ENCODE measurements at places on chromosomes 5 and 9.

GRCh38 chr5:176636426-176636825 lies 6.0 kb downstream of the EIF4E1B start:
- DNase-seq: no peak

DNA sequence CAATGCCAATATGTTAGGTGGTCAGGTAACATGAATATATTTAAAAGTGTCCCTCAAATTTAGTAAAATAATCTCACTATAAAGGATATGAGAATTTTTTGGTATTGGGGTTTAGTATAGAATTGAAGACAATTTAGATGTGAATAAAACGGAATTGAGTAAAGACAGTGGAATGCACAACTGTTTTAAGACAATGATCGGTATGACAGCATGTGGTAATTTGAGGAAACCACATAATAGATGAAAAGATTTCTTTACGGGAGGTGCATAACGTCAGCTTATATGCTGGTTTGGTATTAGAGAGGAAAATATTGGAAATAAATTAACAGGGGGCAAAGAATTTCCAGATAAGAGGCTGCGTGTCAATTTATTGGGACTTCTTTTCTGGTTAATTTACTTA lies 1043.2 kb downstream of the CDH18 start:
- no peak for DNase-seq

DNA sequence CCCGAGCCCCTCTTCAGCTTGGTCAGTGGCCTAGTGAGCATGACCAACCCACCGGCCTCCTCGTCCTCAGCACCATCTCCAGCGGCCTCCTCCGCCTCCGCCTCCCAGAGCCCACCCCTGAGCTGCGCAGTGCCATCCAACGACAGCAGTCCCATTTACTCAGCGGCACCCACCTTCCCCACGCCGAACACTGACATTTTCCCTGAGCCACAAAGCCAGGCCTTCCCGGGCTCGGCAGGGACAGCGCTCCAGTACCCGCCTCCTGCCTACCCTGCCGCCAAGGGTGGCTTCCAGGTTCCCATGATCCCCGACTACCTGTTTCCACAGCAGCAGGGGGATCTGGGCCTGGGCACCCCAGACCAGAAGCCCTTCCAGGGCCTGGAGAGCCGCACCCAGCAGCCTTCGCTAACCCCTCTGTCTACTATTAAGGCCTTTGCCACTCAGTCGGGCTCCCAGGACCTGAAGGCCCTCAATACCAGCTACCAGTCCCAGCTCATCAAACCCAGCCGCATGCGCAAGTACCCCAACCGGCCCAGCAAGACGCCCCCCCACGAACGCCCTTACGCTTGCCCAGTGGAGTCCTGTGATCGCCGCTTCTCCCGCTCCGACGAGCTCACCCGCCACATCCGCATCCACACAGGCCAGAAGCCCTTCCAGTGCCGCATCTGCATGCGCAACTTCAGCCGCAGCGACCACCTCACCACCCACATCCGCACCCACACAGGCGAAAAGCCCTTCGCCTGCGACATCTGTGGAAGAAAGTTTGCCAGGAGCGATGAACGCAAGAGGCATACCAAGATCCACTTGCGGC lies 1.8 kb downstream of the EGR1 start:
- DNase-seq: no peak

DNA sequence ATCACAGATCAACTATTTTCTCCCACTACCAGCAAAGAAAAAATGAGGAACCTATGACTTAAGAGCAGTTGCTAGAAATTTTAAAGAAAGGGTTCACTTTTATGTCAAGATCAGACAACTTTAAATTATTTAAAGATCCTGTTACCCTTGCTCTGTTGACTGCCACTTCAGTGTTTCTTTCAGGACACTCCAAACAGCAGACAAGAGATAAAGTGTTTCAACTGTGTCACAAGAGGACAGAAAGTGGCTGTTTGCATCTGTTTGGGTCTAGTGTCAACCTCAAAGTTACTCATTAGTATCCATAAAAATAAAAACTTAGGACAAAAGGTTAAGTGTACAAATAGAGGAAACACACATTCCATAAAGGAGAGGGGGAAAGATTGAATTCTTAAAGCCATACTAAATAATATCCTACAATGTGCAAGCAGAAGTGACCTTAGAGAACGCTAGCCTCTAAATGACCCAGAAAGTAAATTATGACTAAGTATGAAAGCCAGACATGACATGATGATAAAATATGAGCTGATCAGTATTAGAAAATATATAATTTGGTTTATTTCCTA lies 24.9 kb downstream of the HMGCS1 start:
- DNase-seq: no peak

- no peak for DNase-seq
Observed at GRCh38 chr5:39455645-39456044, 30.9 kb upstream of the DAB2 start.

DNA sequence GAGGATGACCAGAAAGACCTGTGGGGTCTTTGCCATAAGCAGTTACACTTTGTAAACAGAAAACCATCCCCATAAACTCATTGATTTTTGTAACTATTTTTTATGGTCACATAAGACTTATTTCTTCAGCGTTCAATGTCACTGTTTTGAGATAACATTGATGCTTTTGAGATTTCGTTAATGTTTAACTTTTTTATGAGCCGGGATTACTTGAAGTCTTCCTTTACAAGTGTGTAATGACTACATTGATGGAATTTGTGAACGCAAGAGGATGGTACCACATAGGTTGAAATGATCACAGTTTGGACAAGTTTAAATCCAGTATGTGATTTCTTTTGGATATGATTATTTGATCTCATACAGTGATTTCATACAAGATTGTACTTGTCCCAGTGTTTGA lies 1.8 kb downstream of the SLC12A2 start:
- no peak for DNase-seq

DNA sequence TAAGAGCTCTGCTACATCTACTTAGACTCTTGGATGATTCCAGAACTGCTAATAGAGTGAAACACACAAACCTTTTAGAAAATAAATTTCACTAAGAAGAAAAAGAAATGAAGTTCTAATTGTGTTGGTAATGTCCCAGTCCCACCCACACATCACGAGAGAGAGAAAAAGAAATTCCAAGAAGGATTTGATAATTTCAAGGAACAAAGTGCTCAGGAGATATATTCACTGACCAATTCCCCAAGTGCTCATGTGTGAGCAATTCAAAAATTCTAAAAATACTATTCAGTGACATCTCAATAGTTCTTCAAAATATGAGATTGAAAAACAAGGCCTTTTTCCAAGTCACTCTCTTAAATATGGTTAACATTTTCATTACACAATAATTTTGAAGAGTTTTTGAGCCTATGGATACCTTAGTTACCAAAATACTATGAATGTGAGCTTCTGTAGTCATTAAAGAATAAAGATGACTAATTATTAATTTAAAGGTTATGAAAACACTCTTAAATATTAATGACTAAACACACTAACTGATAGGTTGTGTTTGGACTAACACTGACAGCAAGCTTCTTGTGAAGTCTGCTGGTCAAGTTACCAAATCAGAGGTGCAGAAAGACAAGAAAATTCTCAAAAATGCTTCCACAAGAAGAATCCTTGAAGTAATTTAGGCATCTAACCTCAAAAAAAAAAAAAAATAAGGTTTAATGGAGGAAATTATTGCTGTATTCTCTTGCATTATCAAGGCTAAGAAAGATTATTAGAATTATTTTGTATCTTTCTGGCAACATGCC lies 245.3 kb downstream of the PDE4D start:
- no peak for DNase-seq

- no peak for DNase-seq
Observed at GRCh38 chr5:33283243-33283642, 157.5 kb upstream of the TARS1 start.

- DNase-seq: no peak
Observed at GRCh38 chr5:18366234-18366633, 732.0 kb downstream of the TAF11L14 start.

- DNase-seq: no peak
Observed at GRCh38 chr5:62650197-62650596, 71.6 kb downstream of the LRRC70 start.

DNA sequence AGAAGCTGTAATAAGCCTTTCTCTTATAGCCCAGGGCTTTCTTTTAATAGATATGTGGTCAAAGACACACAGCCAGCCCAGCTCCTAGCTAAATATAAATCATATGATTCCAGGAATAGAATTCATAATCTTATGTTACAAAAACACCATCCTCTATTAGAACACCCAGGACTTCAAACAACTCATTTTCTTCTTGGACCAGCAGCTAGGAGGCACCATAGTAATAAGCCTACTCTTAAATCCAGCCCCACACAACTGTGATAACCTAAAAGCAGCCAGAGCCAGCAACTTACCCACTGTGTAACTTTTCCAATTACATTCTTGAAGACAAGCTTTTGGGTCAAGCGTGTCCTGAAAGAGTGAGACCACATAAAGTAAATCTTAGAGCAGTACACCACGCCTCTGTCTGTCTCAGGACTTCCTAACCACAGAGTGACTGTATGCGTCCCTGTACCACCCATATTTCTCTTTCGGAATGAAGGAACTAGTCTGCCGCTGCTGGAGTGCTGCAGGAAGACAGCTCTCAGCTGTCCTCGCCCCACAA lies 223.8 kb downstream of the TLE1 start:
- no peak for DNase-seq

GRCh38 chr9:138023394-138024124 lies 146.0 kb downstream of the CACNA1B start:
- DNase-seq: no peak

- peak; percentile 39 for DNase-seq
Observed at GRCh38 chr9:69168709-69169217, 5.3 kb upstream of the TJP2 start.

DNA sequence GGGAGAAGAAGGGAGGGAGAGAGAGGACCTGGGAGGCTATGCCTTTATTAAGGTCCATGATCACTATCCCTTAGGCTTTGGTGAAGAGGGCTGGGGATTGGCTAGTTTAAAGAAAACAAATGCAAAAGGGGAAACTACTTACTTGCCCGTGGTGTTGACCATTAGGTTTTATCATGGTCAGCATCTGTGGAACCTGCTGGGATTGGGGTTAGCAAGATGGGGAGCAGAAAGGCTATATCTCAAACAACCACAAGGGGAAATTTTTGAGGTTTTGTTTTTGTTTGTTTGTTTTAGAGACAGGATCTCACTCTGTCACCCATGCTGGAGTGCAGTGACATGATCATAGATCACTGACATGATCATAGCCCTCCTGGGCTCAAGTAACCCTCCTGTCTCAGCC lies 9.0 kb upstream of the RAD23B start:
- DNase-seq: no peak

DNA sequence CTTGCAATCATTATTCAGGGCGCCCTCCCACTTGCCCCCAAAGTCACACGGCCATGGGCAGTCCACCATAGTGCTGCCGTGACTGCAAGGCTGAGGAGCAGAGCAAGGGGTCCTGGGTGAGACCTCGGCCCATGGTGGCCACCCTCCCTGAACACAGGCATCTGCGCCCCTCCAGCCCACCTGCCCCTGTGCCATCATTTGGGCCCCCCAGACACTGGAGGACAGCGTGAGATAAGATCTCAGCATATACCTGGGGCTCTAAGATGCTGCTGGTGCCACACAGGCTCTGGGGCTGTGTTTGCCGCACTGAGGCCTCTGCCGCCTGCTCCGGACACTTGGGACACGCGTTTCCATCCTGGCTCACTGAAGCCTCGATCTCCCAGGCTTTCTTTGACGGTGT lies 3.5 kb downstream of the TMEM250 start:
- no peak for DNase-seq

DNA sequence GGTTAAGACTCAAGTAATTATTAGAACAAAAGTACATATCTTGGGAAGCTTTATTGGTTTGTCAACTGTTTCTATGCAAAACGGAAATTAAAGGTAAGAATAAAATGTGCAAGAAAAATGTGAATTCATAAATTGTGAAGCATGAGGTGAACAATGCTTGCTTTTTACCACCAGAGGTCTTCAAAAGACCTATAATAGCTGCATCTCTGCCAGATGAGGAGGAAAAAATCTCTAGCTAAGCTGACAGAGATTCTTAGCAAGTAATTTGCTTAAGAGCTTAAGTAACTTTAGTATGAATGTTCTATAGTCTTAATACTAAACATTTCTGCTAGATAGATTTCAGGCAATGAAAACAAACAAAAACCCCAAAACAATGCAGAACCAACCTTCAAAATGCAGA lies 54.1 kb downstream of the MRPS30 start:
- DNase-seq: no peak

- no peak for DNase-seq
Observed at GRCh38 chr5:173909199-173909598, 21.1 kb downstream of the CPEB4 start.

DNA sequence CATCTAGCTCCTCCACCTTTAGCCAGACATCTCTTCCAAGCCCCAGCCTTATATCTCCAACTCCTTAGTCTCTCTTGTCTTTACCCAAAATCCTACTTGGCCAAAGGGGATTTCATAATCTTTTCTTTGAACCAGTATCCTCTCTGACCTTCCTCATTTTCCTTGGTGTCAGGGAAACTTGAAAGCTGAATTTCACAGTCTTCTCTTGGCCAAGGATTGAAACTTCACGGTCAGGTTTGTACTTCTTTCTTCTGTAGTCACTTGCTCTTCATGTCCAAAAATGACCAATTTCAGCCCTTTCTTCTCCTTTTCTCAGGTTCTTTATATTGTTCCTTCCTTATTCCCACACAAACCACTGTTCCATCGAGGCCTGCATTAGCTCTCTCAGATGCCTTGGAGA lies 473.7 kb upstream of the KLF4 start:
- no peak for DNase-seq

- no peak for DNase-seq
Observed at GRCh38 chr5:149412783-149413476, 33.8 kb upstream of the IL17B start.

- no peak for DNase-seq
Observed at GRCh38 chr9:126708178-126708577, 94.5 kb downstream of the LMX1B start.

- DNase-seq: no peak
Observed at GRCh38 chr5:91049112-91049511, 334.0 kb downstream of the ARRDC3 start.

DNA sequence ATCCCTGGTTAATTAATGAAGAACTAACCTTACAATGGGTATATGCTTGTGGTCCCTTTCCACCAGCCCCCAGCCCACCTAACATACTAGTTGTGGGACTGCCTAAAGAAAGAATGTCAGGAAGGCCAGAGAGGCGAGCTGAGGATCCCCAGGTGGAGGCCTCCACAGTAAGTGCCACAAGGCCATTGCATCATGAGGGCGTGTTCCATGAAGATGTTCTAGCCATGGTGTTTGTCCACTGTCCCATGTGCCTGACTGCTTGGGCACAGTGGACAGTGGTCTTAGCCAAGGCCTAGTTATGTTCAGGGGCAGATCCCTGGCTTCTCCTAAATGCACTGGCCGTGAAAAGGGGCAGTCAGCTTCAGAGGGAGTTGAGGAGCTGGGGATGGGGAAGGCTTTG lies 21.1 kb downstream of the ZFP62 start:
- DNase-seq: no peak

DNA sequence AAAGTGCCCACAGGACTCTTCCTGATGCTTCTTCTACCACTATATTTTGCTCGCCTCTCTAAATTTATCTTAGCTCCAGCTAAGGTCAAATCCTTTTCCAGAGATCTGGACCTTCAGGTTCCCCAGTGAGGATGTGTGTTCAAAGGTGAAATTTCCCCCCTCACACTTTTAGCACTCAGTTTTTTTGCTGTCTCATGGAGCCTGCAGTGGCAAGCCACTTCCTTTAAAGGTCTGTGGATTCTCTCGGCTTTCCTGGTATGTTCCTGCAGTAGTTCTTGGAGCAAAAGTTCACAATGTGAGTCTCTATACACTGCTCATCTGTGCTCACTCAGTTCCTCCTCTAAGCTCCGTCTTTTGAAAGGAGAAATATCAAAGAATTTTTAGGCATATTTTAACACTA lies 181.4 kb downstream of the LURAP1L start:
- DNase-seq: no peak

Data from activated CD4-positive, alpha-beta T cell treated with anti-CD3 and anti-CD28 coated beads for 24 hours (primary cell).